ENCODE measurements at places on chromosomes 3 and 15.
A peak's percentile ranks its signal among the peaks of the same experiment; 100 is the strongest.

DNA sequence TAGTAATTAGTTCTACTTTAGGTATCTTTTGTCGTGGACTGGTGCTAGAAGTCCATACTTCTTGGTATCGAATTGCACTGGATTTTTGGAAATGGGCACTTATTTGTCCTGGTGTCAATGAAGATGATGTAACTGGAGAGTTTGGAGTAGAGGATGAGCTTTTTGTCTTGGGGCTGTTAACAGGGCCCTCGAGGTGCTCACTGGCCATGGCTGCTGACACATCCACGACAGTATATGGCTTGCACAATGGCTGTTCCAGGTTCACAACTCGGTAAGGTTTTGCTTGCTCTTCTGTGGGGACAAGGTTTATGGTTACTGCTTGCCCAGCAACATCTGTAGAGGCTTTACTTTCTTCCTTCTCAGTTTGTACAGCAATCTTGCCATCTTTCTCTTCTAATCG is 109.4 kb upstream of the TSPAN3 start:
- DNase-seq, result no peak

DNA sequence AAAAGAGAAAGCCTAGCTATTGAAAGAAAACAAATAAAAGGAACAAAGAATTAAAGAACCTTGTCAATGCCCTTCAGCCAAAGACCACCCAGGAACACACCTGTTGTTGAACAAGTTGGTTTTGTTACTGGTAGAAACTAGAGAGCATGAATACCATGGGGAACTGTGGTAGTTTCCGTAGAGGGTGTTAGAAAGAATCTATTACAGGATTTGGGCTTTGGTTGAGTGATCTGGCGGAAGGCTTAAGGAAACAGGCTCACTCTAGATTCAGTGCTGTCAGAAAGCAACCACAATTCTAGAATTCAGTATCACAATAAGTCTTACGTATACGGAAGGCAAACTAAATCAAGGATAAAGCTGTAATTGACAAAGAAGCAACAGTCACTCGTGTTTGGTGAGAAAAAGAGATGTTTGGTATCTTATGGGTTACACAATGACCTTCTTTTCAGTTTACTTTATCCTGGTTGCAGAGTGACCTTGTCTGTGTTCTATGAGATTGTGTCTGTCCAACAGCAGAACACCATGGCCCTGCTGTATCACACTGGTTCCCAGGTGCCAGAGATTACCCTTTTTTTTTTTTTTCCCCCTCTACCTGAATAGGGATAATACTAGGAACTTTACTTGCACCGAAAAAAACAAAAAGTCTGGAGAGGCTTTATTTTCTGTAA is 265.9 kb downstream of the SHQ1 start:
- DNase-seq, result no peak

GRCh38 chr3:76122007-76122406 is 336.7 kb upstream of the ZNF717 start:
- no peak for DNase-seq

GRCh38 chr3:132254076-132254755 is 63.0 kb upstream of the ACP3 start:
- no peak for DNase-seq

- DNase-seq, result peak; percentile 90
Measured at GRCh38 chr15:31365655-31366127, 39.1 kb downstream of the KLF13 start.

GRCh38 chr15:45242289-45242688 is 9.7 kb upstream of the SLC28A2 start:
- no peak for DNase-seq

GRCh38 chr3:186452517-186452916 is 90.5 kb upstream of the DGKG start:
- DNase-seq, result no peak

DNA sequence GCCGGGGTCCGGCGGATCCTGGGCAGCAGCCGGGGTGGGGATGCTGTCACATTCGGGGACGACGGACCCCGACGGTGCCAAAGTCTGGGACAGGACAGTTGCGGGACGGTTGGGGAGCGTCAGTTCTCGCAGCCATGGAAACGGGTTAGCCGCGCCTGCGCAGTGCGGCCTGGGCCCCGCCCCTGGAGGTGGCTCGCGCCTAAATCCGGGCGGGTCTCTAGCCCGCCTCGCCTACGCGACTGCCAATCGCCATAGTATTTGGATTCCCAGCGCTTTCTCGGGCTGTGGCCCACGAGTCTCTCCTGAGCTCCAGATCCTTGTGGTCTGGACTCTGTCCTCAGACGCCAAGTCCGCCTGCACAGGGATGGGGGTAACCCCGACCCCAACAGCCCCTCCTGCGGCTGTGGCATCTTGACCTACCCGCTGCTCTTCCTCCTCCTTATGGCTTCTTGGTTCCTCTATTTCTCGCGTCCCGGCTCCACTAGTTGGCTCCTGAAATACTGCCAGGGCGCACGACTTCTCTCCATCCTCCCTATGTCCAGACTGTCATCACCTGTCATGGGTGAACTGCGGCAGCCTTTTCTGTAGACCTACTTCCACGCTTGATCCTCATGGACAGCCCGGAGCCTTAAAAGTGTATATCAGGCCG is at the start of gene ZMYND10:
Gene ZMYND10 (minus strand): TSS at position 147 of the 649 bp plus-strand sequence. CDS start 153 bp downstream, outside the sequence.
- peak; percentile 84 for DNase-seq

- DNase-seq, result no peak
Measured at GRCh38 chr15:73750438-73750837, 2.7 kb downstream of the INSYN1 start.

DNA sequence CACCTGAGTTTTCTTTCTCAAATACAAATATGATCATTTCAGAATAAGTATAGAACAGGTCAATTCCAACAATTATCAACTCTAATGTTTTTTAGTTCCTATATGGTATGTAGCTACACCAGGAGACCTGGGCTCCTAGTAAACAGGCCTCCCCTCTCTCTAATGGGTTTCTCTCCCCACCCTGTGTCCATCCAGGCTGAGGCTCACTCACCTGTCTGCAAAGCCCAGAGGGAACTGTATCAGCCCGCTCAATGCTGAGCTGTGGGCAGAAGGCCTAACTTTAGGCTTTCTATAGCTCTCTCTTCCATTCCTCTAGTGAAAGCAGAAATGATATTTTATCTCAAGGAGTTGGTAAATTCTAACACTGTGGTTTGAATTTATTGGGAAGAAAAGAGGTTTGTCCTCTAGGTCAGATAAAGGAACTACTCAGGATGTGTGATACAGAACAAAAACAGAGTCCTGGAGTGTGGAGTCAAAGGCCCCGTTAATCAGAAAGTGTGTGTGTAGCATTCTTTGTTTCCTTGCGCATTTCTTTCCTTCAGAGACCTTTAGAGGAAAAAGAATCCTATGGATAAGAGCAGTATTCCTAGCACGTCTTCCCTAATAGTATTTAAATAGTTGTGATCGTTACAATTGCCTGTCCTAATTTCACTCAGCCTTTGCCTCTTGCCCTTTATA is 408.9 kb downstream of the PYDC2 start:
- no peak for DNase-seq

GRCh38 chr15:87570206-87570605 is 686.3 kb downstream of the NTRK3 start:
- no peak for DNase-seq

DNA sequence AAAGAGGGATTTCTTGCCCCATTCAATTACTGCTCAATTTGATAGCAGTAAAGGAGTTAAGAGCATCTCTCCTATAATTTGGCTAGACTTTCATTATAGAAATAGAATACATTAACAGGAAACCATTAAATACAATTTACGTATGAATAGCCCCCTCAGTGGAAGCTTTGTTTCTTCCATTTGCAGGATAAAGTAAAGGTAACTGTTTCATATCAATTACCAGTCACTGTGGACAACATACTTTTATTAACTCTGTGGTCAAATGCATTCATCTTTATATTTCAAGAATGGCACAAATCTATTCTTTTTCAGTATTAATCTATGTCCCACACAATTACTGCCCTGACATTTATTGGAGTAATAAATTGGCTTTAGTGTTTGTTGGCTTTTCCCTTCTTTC is 613.4 kb downstream of the NLGN1 start:
- no peak for DNase-seq

- DNase-seq, result no peak
Measured at GRCh38 chr3:16595778-16596177, 9.4 kb downstream of the DAZL start.

- peak; percentile 2 for DNase-seq
Measured at GRCh38 chr3:54954022-54954421, 26.2 kb upstream of the LRTM1 start.

DNA sequence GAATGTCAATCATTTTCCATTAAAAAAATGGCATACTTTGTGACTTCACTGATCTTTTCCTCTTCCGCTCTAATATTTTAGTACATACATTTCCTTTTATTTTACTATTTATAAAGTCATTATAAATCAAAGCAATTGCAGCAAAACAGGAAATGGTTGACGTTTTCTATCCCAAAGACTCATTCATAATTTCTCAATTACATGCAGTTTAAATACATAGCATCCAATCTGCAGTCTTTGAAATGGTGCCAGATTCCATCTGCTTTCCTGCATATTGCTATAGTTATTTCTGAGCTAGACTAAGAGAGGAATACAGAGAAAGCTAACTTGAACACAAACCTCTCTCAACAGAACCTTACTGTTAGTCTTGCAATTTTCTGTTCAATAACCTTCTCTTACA is 179.8 kb downstream of the ZPLD1 start:
- DNase-seq, result no peak

- DNase-seq, result no peak
Measured at GRCh38 chr3:173938616-173939015, 541.1 kb downstream of the NLGN1 start.

- peak; percentile 50 for DNase-seq
Measured at GRCh38 chr15:67024314-67024997, 40.9 kb upstream of the SMAD3 start.

GRCh38 chr3:195820186-195820585 is 8.5 kb upstream of the MUC4 start:
- no peak for DNase-seq

DNA sequence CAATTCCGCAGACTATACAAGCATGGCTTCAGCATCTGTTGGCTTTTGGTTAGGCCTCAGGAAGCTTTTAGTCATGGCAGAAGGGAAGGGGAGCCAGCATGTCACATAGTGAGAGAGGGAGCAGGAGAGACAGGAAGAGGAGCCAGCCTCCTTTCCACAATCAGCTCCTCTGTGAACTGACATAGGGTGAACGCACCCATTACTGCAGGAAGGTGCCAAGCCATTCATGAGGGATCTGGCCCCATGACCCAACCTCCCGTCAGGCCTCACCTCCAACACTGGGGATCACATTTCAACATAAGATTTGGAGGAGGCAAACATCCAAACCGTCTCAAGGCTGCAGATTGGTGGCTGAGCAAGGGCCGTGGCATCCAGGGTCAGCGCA is 106.3 kb downstream of the LRRK1 start:
- no peak for DNase-seq

GRCh38 chr3:4864503-4864902 is 114.7 kb upstream of the BHLHE40 start:
- no peak for DNase-seq

DNA sequence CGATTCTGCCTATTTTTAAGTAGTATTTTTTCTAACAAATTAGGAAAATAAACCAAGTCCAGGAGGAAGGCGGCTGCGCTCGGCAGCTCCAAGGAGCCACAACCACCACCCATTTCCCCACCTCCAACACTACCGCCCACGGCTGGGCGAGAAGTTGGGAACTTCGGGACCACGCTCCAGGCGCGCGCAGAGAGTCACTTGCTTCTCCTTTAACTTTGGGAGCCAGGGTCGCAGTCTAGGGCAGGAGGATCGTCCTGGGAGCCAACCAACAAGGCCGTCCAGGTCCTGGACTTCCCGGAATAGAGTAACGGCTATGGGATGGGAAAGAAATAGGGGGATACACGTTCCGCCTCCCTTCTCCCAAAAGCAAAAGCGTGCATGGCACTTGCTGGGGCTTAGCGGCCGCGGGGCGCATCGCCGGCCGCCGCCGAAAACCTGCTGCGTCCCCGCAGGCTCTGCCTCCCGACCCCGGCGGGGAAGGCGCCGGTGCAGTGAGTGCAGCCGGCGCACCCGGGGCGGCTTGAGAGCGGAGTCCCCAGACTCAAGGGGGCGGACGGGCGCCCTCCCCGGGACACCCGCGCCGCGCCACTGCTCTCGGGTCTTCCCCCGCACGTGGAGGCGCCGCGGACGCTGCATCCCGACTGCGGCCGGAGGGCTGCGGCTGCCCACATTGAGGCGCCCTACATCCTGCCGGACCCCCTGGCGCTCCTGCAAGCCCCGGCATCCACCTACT is 699 bp downstream of the MEGF11 start:
- no peak for DNase-seq

GRCh38 chr3:125042725-125043406 is 12.9 kb downstream of the HEG1 start:
- DNase-seq, result peak; percentile 42

- no peak for DNase-seq
Measured at GRCh38 chr15:65275104-65275727, 11.5 kb downstream of the PARP16 start.

- no peak for DNase-seq
Measured at GRCh38 chr15:53359038-53359437, 400.4 kb downstream of the WDR72 start.

DNA sequence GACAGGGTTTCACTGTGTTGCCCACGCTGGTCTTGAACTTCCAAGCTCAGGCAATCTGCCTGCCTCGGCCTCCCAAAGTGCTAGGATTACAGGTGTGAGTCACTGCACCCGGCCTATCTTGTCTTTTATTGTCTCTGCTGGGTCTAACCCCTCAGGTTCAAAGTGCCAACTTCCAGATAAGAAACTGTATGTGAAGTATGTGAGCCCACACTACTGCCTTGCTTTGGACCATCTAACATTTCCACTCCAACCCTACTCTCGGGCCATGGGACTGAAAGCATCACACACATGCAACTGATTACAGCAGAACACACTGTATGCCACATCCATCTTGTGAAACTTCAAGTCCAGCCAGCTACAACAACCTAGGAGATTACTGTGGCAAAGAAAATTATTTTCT is 256.1 kb upstream of the VEPH1 start:
- DNase-seq, result no peak

DNA sequence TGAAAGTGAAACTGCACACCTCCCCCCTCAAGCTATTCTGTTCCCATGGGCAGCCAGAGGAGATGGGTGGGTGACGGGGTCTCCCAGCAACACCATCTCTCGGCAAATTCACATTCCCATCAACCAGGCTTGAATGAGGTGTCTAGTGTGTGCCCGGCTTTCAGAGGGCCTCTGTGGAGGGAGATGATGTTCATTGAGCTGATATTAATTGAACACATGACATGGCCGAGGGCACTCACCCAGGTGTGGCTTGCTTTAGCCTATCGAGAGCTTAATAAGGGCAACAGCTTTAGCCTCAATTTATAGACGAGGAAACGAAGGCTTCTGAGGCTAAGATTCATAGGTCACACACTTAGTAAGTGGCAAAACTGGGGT is 288.0 kb downstream of the UACA start:
- no peak for DNase-seq

GRCh38 chr3:13167064-13167743 is 94.0 kb upstream of the IQSEC1 start:
- DNase-seq, result no peak

- DNase-seq, result no peak
Measured at GRCh38 chr3:73706771-73707170, 82.0 kb upstream of the PDZRN3 start.

- no peak for DNase-seq
Measured at GRCh38 chr3:141368925-141369794, 856 bp downstream of the ZBTB38 start.

GRCh38 chr15:45668386-45668785 is 33.6 kb downstream of the SQOR start:
- no peak for DNase-seq
